Skin of body (tissue), 3 donors: ENCODE measurements at places on chromosomes 4 and X. TPM values are rescaled to one million over a fixed set of nuclear protein-coding genes. Genes with fewer than 3 reads are reported as not detected.

Gene HTN3
- total RNA-seq = not detected

DNA sequence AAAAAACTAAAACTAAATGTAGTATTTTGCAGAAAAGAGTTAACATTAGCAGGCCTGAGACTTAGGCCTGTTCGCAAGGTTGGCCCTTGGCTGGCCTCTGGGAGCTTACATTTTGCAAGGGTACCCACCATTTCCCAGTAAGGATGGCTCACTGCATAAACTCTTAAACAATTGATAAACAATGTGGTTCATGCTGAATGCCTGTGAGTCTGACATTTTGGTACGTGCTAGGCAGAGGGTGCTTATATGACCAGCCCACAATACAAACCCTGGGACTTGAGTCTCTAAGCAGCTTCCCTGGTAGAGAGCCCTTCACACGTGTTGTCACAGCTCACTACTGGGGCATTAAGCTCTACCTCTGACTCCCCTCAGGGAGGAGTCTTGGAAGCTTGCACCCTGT is 7.4 kb downstream of the PRPS2 start:
- no peak for DNase-seq

- no peak for DNase-seq
These were observed 123.1 kb upstream of the SLC34A2 start for GRCh38 chr4:25532591-25532990.

Gene SNCA
- total RNA-seq = 109 TPM

- DNase-seq = no peak
These were observed 27.8 kb downstream of the PAPSS1 start for GRCh38 chr4:107692202-107692601.

Gene PNMA5
- not detected for total RNA-seq

- no peak for DNase-seq
These were observed 1.9 kb downstream of the UBL4A start for GRCh38 chrX:154484255-154485149.
